Bone marrow (tissue), 2 donors: ENCODE measurements at places on chromosomes 16 and 17.

DNA sequence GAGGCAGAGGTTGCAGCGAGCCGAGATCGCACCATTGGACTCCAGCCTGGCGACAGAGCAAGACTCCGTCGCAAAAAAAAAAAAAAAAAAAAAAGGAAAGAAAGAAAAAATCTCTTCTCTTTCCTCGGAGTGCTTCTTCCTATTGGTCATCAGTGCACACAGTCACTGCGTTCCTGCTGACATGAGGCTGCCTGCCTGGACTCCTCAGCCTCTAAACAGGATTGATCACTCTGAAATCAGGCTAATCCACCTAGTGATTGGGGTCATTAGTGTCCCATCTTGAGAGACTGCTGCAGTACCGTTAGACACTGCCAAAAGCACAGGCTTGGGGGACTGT is 30.8 kb downstream of the PLCD3 start:
- no peak for DNase-seq

DNA sequence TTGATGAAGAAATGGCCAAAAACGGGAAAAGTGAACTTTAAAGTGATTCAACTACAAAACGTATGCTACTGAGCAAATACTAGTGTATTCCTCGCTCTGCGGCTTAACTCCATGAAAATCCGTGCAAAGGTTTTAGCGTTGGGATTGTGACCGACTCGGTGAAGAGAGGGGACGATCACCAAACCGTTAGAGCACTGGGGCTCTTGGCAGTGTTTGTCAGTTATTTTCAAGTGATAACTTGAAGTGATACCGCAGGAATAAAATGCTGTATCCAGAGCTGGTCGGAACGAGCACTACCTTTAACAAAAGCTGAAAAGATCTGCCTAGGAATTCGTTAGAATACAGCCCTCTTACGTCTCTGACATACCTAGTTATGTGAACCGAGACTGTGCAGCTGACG is 773 bp upstream of the PPM1D start:
- DNase-seq, result no peak

- DNase-seq, result peak; percentile 24
These were observed 562 bp downstream of the ZC3H7A start for GRCh38 chr16:11796227-11797165.

- no peak for DNase-seq
These were observed 811 bp upstream of the MAP2K3 start for GRCh38 chr17:21283482-21284318.

DNA sequence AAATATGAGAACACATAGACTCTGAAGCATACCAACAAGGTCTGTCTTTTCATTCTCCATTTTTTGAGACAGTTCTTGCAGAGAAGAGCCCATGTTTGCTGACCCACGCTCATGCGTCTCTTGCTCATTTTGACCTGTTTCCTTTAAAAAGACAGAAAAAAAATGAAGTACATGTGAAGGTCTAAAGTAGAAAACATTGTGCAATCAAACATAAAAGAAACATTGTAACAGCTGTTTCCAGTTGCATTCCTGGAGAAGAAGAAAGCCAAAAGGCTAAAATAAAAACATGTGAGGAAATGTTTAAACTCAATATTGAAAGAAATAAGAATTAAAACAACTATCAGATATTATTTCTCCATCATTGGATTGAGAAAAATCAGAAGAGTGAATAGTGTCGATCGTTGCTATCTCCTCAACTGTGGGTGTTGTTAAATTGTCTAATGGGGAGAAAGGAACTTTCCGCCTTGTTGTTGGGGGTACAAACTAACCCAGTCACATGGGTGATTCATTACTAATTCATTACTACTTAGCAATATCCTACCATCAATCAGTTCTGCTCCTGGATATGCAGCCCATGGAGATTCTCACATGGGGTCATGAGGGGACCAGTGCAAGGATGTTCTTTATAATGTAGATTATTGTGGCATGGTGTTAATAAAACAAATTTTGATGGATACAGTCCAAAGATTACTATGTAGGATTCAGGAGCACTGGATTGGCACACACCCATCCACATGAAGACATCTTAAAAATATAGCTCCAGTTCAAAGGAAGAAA is 9.5 kb downstream of the ABCA9 start:
- peak; percentile 14 for DNase-seq

GRCh38 chr16:49799172-49799571 is 56.7 kb downstream of the ZNF423 start:
- no peak for DNase-seq

- DNase-seq, result no peak
These were observed 170.8 kb upstream of the ASIC2 start for GRCh38 chr17:33463887-33464286.

- no peak for DNase-seq
These were observed 34.7 kb downstream of the BAHCC1 start for GRCh38 chr17:81429821-81430551.

DNA sequence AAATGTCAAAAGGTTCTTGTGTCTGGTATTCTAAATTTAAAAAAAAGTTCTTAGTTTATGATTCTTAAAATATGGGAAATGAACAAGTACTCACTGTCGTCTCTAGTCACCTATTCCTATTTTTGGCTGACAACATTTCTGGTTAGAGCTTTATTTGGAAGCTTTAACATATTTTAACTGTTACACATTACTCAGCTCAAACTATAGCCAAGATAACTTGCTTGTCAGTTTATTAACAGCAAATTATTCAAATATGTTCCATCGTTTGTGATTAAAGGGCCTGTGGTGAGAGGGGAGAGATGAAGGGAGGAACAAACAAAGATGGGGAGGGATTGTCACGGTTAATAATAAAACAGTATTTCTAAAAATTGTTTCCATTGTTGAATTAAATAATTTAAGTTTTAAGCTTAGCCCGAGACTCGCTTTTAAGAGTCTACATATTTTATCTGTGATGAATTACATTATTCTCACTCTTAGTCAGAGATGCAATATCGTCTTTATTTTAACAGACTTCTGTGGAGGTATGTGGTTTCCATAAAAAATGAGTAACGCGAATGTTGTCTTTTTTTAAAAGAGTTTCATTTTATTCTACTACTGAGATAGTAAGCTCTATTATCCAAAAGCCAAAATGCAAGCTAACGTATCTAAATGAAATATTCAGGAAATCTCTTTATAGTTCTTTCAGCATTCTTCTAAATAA is 321.9 kb upstream of the PMFBP1 start:
- no peak for DNase-seq

DNA sequence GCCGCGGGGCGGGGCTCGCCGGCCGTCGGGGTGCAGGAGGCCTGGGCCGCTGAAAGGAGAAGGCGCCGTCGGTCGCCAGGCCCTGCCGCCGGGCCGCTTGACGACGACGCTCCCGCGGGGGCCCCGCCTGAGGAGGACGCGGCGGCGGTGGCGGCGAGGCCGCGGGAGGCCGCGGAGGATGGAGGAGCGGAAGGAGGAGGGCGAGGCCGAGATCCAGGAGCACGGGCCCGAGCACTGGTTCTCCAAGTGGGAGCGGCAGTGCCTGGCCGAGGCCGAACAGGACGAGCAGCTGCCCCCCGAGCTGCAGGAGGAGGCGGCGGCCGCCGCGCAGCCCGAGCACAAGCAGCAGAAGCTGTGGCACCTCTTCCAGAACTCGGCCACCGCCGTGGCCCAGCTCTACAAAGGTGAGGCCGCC is 430 bp downstream of the HAPSTR1 start:
- peak; percentile 50 for DNase-seq

- DNase-seq, result no peak
These were observed 540.4 kb upstream of the CDH11 start for GRCh38 chr16:65662256-65662655.

DNA sequence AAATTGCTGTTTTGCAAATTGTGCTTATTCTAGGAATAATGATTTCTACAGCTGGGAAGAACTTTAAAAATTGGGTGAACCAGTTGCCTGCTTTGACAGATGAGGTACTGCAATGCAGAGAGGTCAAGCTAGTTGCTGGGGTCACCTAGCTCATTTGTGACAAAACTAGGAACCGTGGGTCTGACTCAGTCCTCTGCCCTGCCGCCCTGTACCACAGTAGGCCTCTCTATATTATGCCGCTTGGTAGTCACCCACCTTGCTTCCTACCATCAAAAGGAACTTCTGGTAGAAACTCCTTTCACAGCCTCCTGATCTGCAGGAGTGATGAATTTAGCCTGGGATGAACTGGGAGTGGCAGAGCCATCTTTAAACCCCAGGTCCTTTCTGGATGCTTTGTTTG is 105.7 kb downstream of the PITPNC1 start:
- DNase-seq, result no peak

DNA sequence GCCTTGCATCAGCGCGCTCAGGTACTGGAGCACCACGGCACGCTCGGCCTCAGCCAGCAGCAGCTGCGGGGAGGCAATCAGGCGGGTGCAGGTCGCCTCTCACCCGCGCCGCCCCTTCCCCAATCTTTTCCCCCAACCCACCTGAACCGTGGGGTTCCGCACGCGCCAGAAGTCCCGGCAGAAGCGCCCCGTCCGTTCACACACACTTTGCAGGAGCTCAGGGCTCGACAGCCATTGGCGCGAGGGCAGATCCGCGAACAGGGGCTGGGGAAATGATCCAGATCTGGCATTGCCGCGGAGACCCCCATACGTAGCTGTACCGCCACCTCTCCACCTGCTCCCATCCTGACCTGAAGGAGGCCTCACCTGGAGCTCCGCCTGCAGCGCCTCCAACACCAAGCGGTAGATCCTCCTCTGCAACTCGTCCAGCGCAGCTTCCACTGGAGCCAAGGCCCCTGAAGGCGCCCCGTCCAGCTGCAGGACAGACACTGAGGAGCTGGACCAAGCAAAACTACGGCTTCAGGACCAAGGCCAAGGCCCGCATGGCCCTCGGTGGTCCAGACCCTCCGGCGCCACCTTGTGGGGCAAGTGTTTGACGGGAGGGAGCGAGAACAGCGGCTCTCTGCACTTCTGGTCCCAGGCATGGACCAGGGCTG is 1.4 kb upstream of the MATCAP1 start:
- DNase-seq, result peak; percentile 50
